Muscle of back (tissue), 13 donors: ENCODE measurements at places on chromosomes 11 and 22. TPM values are rescaled to one million over a fixed set of nuclear protein-coding genes. Genes with fewer than 3 reads are reported as not detected.

The DDI1 gene
- not detected for polyA plus RNA-seq

The PTPRCAP gene
- polyA plus RNA-seq, result 1.2 TPM

The ANGPTL5 gene
- polyA plus RNA-seq, result 0.14 TPM

- DNase-seq, result no peak
These were observed 168.5 kb upstream of the BDNF start for GRCh38 chr11:27868709-27869108.

The LYVE1 gene
- 111 TPM for polyA plus RNA-seq
